ENCODE measurements at places on chromosomes 3 and 15.

GRCh38 chr15:49190586-49190985, 20.5 kb downstream of the GALK2 start:
- DNase-seq, result no peak

- no peak for DNase-seq
Measured at GRCh38 chr3:182803596-182803995, 10.3 kb downstream of the ATP11B start.

GRCh38 chr15:28026221-28026620, 72.9 kb downstream of the OCA2 start:
- no peak for DNase-seq

- peak; percentile 53 for DNase-seq
Measured at GRCh38 chr15:63045465-63045840, 2.9 kb downstream of the TPM1 start.

- peak; percentile 61 for DNase-seq
Measured at GRCh38 chr3:148079370-148079769, 618.3 kb upstream of the AGTR1 start.

DNA sequence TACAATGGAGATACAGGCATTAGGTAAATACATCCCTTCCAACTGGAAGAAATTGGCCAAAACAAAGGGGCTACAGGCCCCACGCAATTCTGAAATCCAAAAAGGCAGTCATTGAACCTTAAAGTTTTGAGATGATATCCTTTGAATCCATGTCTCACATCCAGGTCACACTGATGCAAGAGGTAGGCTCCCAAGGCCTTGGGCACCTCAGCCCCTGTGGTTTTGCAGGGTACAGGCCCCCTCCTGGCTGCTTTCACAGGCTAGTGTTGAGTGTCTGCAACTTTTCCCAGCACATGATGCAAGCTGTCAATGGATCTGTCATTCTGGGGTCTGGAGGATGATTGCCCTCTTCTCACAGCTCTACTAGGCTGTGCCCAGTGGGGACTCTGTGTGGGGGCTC, 766.7 kb downstream of the ZBBX start:
- no peak for DNase-seq

GRCh38 chr3:73667889-73668288, 43.1 kb upstream of the PDZRN3 start:
- DNase-seq, result no peak

DNA sequence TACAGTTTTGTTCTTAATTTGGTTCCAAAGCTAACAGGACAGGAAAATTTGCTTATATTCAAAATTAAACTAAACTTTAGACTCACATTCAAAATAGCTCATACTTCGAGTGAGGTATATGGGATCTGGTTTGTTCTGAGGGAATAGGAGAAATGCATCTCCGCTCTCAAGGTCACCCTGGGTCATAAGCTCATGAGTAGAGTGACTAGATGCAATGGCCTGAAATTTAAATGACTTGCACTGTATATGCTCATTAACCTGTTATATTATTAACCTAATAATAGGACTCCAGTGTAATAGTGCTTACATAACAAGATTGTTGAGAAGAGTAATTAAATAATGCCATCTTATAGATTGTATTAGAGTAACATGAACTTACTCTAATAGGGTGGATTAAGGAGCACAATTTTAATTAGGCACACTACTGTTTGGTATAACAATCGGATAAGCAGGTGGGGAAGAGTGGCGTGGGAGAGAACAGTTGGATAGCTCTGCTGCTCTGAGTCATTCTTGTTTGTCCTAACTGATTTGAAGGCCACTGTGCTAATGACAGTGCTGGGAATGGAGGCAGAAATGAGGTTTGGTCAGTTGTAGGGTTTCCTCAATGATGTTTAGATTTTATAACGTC, 5.2 kb downstream of the NKTR start:
- no peak for DNase-seq

GRCh38 chr3:49238274-49239127, 38.5 kb downstream of the C3orf62 start:
- no peak for DNase-seq

GRCh38 chr15:70297465-70298058, 199.8 kb upstream of the TLE3 start:
- no peak for DNase-seq

DNA sequence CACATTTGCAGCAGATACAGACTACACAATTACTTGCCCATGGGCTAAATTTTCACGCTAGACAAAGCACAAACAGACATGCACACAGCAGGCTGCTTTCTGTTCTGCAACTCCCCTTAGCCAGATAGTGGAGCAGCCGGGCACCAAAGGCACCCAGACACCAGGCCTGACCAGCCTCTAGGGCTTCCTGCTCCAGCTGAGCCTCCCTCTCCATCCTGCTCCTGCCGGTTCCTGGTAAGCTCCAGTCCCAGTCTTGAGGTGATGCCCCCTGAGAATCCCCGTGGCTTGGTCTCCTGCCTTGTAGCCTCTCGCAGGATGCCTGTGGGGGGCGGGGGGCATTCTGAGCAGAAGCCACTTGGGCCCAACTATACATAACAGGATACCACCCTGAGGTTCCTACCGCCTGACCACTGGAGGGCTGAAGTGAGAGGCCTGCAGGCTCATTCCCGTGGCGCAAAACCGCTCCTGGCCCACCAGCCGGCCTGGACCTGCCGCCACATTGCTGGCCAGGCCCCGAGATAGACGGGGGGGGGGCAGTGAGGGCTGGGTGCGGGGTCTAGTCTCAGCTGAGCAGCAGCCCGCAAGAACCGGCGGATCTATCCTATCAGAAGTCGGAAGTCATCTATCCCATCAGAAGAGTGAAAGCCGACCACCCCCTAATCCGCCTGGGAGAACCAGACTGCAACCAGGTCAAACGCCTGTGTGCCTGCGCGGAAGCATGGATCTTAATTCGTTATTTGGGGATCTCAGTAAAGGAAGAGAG, 3.9 kb downstream of the FOXL2 start:
- DNase-seq, result no peak

DNA sequence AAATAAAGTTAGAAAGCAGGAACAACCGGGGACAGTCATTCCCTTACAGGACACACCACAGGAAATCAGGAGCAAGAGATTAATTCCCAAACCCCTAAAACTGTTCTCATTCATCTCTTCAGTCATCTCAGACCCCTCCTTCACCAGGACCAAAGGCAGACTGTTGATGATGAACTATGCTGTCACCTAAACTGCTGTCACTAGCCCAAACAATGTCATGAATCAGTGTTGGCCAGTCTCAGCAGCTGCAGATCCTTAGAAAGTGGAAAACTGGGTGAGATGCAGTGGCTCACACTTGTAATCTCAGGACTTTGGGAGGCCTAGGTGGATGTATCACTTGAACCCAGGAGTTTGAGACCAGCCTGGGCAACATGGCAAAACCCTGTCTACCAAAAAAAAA, 909.6 kb downstream of the ROBO1 start:
- DNase-seq, result no peak

DNA sequence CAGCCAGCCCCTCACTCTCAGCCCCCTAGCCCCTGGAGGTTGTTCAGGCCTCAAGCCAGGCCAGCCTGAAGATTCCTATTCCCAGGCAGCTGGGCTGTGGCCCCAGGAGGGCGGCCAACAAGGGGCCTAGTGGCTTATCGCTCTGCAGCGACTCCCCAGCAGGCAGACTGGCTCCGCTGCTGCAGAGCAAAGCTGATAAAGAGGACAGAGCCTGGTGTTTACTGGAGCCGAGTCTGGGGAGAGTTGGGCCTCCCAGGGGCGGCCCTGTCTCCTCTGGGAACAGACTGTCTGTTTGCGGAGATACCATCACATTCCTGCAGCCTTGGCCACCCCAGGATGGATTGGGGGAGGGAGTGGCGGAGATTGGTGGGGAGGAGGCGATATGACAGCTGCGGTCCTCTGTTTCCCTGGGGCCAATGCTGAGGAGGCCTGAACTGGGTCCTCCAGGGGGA, 22.4 kb upstream of the SMAD6 start:
- DNase-seq, result no peak

GRCh38 chr3:98971169-98971681, 69.7 kb upstream of the DCBLD2 start:
- peak; percentile 96 for DNase-seq

- DNase-seq, result no peak
Measured at GRCh38 chr3:162370141-162370540, 873.5 kb downstream of the OTOL1 start.

- DNase-seq, result no peak
Measured at GRCh38 chr3:41241161-41241560, 41.9 kb downstream of the CTNNB1 start.

DNA sequence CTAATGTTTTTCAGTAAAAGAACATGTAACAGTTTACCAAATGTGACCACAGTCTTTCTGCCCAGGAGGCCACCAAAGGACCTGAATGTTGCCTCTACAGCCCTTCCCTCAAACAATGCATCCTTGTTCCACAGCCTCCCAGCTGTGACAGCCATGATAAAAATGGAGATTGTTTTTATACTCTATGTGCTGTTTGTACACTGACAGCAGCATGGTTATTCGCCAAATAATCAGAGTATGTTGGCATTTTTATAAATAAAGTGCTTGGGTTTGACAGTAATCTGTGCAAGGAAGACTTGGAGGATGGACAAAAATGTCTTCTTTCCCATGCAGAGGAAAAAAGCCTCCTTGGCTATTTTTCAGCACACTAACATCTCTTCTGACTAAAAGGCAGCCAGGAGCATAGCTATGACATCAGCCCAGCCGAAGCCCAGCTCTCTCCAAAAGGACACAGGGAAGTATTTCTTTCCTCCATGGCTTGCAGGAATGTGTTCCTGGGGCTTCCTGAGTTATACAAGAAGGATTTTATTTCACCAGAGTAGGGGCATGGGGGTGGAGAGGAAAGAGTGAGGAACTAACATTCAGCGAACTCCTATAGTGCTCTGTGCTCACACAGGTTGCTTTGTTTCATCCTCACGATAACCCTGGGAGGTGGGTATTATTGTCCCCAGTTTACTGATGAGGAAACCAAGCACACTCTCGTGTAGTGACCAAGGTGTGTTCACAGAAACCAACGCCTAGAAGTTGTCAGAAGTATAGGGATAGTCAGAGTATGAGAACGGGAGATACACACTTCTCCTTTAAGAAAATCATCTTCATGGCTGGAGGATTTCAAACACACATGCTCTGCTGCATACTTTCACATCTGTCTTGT, 339.7 kb downstream of the MECOM start:
- DNase-seq, result no peak

DNA sequence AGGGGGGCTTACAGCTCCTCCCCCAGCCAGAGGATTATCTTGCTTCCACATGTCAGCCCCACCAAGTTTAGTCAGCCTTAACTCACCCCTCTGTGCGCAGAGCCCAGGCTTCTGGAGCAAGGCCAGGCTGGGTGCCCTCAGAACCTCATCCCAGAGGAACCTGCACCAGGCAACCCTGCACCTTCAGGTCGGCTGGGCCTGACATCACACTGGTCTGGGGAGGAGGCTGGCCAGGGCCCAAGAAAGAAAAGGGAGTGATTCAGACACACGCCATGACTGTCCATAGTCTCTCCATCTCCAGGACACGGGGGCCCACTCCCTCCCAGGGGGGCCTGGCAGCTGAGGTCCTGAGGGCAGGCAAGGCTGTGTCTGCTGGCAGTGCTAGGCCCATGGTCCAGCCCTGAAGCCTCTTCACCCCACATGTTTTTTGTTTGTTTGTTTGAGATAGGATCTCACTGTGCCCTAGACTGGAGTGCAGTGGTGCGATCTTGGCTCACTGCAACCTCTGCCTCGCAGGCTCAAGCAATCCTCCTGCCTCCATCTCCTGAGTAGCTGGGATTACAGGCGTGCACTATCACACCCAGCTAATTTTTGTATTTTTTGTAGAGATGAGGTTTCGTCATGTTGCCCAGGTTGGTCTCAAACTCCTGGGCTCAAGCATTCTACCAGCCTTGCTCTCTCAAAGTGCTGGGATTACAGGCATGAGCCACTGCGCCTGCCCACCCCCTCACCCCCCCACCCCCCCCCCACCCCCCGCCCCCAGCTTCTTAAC, 11.1 kb downstream of the TNK2 start:
- DNase-seq, result peak; percentile 85

DNA sequence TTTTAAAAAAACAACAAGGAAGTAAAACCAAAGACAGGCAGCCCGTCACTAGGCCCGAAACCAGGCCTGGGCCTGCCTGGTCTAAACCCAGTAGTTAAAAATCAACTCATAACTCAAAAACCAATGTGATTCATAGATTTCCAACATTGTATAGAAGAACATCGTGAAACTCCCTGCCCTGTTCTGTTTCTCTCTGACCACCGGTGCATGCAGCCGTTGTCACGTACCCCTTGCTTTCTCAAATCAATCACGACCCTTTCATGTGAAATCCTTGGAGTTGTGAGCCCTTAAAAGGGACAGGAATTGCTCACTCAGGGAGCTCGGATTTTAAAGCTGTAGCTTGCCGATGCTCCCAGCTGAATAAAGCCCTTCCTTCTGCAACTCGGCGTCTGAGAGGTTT, 89.5 kb downstream of the DCLK3 start:
- no peak for DNase-seq

DNA sequence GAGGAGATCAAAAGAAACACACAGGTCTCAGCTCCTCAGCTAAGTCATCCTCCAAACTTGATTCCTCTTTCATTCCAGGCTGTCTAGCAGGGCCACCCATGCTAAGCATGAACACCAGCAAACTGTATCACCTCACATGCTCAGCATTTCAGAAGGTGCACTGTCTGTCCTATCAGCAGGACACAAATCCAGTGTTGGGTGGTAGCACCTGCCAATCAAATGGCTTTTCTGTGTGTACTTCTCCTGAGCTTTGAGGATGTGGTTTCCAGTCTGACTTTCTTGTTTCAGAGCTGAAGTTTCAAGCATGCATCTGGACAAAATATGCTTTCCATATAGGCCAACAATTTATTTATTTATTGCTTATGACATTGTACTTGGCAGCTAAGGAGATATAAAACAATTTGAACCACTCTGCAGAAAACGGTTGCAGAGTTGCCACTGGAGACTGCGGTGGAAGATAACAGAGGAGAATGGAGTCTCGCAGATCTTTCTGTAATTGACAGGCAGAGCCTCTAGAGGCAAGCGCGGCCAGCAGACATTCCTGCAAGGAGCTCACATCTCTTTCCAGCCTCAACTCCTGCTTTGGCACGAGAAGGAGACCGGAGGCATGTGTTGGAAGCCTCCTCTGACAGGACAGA, 167.1 kb upstream of the WNT5A start:
- DNase-seq, result no peak

- DNase-seq, result no peak
Measured at GRCh38 chr3:148600440-148600839, 97.3 kb upstream of the AGTR1 start.

- DNase-seq, result no peak
Measured at GRCh38 chr3:63768386-63768785, 50.7 kb upstream of the C3orf49 start.

- DNase-seq, result peak; percentile 43
Measured at GRCh38 chr15:77493324-77493907, 72.7 kb downstream of the HMG20A start.

- no peak for DNase-seq
Measured at GRCh38 chr3:77262361-77262760, 222.5 kb downstream of the ROBO2 start.

DNA sequence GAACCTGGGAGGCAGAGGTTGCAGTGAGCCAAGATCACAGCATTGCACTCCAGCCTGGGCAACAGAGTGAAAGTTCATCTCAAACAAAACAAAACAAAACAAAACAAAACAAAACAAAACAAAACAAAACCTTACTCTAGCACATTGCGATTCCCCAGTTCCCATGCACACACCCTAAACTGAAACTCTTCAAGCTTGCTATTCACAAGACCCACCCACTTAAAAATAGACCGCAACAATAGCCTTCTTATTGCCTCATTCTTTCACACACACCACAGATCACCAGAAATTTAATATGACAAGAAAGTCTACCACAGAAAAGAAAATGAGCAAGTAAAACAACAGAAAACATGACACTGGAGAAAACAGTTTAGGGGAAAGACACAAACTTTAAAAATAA, 598.4 kb downstream of the FHIT start:
- no peak for DNase-seq

- peak; percentile 58 for DNase-seq
Measured at GRCh38 chr3:56985878-56986277, 74.6 kb upstream of the SPATA12 start.

Data from RPMI7951 (cell line).